Activated T-helper 17 cell treated with anti-CD3 and anti-CD28 coated beads, Interleukin-2, amount 50 U/mL, for 72 hours (primary cell): ENCODE measurements at places on chromosomes 13 and 19. TPM values are rescaled to one million over a fixed set of nuclear protein-coding genes. Genes with fewer than 3 reads are reported as not detected.
A peak's percentile ranks its signal among the peaks of the same experiment; 100 is the strongest.

The CGB8 gene
- not detected for total RNA-seq

The SIPA1L3 gene
- total RNA-seq, result 19.5 TPM

The KLK12 gene
- total RNA-seq, result not detected

The GPR18 gene
- total RNA-seq, result 10.1 TPM

The ZNF790 gene
- 11.8 TPM for total RNA-seq

The PTGIR gene
- 12.9 TPM for total RNA-seq

The PEG3 gene
- 0.04 TPM for total RNA-seq

The FBXL3 gene
- 53.3 TPM for total RNA-seq

The NKG7 gene
- total RNA-seq, result 15.2 TPM

The PABPC3 gene
- total RNA-seq, result 0.32 TPM

The KLK8 gene
- not detected for total RNA-seq

The KCNN4 gene
- total RNA-seq, result 385 TPM

GRCh38 chr19:34504273-34504808, 22.8 kb downstream of the WTIP start:
- H3K27me3 ChIP-seq, result peaks cover 4% of the 10 kb centered on the region
- H3K4me3 ChIP-seq, result no peak overlapping the region
- H3K27ac ChIP-seq, result no peak overlapping the region
- no peaks in the 10 kb centered on the region for H3K4me1 ChIP-seq

DNA sequence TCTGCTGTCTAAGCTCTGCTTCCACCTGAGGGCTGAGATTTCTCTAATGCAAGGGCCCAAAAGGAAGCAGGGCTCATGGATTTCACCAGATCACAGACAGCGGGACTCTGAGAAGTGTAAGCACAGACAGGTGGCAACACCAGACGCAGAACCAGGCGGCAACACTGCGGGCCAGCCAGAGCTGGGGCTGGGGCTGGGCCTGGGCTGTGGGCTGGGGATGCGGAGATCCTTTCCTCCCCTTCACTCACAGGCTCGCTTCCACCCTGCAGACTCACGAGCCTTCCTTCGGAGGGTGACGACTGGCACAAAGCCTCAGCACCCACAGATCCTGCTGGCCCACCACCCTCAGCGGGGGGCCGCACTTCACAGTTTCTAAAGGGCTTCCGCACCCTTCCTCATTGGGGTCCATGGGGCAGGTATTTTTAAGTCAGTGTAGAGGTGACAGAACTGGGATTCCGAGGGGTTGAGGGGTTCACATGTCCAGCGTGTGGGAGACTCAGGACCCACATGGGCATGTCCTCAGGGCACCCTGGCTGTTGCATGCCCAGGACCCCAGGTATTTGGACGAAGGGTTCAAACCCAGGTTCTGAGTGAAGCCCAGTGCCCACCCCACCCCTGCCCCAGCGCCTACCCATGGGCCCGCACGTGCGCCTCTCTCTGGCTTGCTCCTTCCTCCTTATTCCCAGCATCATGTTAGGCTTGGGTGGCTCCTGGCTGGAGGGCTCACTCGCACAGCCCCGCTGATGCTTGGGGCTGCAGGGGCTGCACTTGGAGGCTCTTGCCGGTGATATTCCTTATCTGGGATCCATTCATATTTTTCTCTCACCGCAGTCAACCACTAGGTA, 137.3 kb upstream of the GPR12 start:
- H3K4me1 ChIP-seq, result no peaks in the 10 kb centered on the region
- no peak for ATAC-seq
- H3K4me3 ChIP-seq, result no peak overlapping the region
- no peaks in the 10 kb centered on the region for H3K36me3 ChIP-seq
- peaks cover 34% of the 10 kb centered on the region for H3K27me3 ChIP-seq

DNA sequence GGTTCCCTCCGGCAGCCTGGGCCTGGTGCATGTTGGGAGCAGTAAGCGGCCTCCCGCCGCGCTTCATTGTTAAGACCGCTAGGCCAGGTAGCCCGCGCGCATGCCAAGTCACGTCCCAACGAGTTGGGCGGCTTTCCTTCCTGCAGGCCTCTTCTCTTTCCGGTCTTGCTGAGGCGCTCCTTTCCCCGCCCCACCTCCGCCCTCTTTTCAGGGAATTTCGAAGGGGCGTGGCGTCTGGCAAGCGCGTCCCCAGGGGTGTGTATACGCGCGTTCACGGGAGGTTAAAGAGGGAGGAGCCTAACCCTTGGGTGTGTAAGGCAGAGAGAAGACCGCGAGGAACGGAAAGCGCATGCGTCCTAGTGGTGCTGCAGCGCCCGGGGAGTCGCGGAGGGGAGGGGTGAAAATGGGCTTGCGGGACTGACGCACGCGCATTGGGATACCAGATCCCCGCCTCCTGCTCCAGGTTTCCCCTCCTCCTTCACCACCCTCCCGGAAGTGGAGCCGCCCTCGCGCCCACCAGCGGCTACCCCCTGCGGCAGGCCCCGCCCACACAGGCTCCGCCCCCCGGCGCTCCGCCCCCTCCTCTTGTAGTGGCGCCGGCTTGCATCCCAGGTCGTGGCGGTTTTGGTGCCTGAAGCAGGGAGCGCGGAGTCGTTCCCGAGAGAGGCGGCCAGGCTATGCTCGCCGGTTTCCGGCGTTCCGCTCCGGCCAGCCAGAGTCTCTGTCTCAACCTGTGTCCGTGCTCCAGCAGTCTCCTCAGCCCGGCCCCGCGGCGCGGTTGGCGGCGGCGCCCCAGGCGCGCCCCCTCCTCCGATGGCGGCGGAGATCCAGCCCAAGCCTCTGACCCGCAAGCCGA, at the start of gene WDFY2:
Gene WDFY2 (plus strand): TSS at position 588 of the 856 bp plus-strand sequence. CDS start 226 bp downstream, at position 814.
- peak; percentile 80 for ATAC-seq
- H3K27me3 ChIP-seq, result no peaks in the 10 kb centered on the region
- H3K4me1 ChIP-seq, result peaks cover 26% of the 10 kb centered on the region
- peaks cover 9% of the 10 kb centered on the region for H3K36me3 ChIP-seq

DNA sequence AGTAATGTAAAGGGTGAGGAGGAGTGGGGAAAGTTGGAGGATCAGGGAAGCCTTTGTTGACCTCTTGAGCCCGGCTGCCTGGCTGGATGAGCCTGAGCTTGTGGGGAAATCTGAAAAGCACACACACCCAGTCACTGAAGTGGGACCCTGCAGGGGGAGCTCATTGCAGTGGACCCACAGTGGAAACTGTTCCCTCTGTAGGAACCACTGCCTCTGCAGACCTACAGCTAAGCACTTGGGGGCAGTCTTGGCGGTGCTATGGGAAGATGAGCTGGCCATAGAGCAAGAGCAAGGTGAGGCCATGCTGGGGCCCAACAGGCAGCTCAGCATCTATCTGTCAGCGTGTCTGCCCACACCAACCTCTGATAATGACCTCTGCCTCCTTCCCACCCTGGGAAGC, 294.8 kb downstream of the TSHZ3 start:
- H3K4me1 ChIP-seq, result no peaks in the 10 kb centered on the region
- H3K36me3 ChIP-seq, result no peaks in the 10 kb centered on the region
- peak; percentile 75 for ATAC-seq
- H3K4me3 ChIP-seq, result no peak overlapping the region

DNA sequence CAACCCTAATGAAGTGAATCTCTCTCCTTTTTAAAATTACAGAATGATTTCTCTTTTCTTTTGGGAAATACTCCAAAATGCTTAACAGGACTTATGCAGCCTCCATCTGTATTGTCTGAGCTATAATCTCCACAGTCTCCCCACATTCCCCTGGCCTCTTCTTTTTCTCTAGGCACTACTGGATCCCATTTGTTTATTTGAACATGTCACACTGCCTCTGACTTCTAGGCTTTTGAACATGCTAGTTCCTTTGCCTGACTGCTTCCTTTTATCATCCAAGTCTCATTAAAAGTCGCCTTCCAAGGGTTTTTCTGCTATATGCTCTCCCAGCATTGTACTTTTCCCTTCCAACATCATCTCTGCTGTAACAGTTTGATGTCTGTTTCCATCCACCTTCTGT, 548.7 kb downstream of the PCDH9 start:
- H3K4me1 ChIP-seq, result no peaks in the 10 kb centered on the region
- no peaks in the 10 kb centered on the region for H3K27me3 ChIP-seq
- no peak for ATAC-seq
- H3K4me3 ChIP-seq, result no peak overlapping the region

DNA sequence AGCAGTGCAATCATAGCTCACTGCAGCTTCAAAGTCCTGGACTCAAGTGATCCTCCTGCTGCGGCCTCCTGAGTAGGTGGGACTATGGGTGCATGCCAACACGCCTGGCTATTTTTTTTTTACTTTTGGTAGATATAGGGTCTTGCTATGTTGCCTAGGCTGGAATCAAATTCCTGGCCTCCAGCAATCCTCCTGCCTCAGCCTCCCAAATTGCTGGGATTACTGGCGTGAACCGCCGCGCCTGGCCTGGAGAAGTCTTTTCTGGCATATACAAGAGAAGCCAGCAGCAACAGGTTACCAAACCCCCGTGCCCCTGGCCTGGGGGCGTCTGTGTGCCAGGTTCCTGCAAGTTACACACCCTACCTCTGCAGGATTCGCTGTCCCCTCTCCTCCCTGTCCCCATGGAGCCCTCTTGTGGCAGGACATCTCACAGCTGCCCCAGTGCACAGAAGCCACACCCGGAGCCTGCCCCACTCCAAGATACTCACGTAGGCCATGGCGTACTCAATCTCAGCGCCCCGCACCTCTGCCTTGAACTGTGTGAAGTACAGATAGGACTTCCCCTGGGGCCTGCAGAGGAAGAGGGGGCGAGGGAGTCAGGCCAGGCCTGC, 9.9 kb downstream of the MYDGF start:
- H3K27ac ChIP-seq, result no peak overlapping the region
- H3K27me3 ChIP-seq, result no peaks in the 10 kb centered on the region
- no peaks in the 10 kb centered on the region for H3K4me1 ChIP-seq
- peaks cover 81% of the 10 kb centered on the region for H3K36me3 ChIP-seq
- no peak overlapping the region for H3K4me3 ChIP-seq
- no peak for ATAC-seq

- peaks cover 32% of the 10 kb centered on the region for H3K36me3 ChIP-seq
- H3K27ac ChIP-seq, result no peak overlapping the region
- no peak for ATAC-seq
Observed at GRCh38 chr13:39047560-39047959, 9.3 kb downstream of the NHLRC3 start.

- ATAC-seq, result peak; percentile 91
- peak overlapping the region; percentile 81 for H3K27ac ChIP-seq
- H3K4me1 ChIP-seq, result peaks cover 18% of the 10 kb centered on the region
- H3K4me3 ChIP-seq, result no peak overlapping the region
- no peaks in the 10 kb centered on the region for H3K27me3 ChIP-seq
- peaks cover 98% of the 10 kb centered on the region for H3K36me3 ChIP-seq
Observed at GRCh38 chr13:42305503-42305902, 33.6 kb downstream of the AKAP11 start.

GRCh38 chr13:105672881-105673280, 862.6 kb downstream of the EFNB2 start:
- H3K27ac ChIP-seq, result no peak overlapping the region
- H3K36me3 ChIP-seq, result no peaks in the 10 kb centered on the region
- H3K27me3 ChIP-seq, result no peaks in the 10 kb centered on the region
- H3K4me1 ChIP-seq, result no peaks in the 10 kb centered on the region
- ATAC-seq, result no peak

DNA sequence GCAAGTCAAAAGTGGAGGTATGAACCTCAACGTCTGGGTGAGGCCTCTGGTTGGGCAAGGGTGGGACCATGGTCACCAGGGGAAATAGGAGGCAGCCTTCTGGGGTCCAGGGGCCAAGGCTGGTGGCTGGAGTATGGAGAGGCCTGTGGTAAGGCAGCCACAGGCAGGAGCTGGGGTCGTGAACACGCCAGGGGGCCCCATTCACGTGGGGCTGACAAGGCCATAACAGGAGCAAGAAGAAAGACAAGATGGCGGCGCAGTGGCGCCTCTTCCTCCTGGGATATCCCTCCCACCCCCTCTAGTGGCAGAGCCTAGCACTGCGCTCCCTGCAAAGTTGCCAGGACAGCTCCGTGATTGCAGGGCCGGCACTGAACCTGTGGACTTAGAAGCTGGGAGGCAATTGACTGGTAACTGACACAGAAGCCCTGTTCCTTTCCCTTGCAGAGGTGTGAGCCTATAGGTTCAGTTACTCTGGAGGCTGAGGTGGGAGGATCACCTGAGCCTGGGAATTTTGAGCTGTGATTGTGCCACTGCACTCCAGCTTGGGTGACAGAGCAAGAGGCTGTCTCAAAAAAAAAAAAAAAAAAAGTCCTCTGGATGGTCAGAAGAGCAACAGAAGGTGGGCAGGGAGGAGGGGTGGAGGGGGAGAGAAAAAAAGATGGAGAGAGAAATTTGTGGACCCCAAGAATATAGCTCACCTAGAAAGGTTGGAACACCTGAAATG, 19.7 kb upstream of the EDDM13 start:
- H3K27ac ChIP-seq, result peak overlapping the region; percentile 73
- H3K27me3 ChIP-seq, result no peaks in the 10 kb centered on the region
- H3K4me1 ChIP-seq, result peaks cover 4% of the 10 kb centered on the region
- no peaks in the 10 kb centered on the region for H3K36me3 ChIP-seq

GRCh38 chr19:42378225-42379215, 11.6 kb downstream of the CNFN start:
- no peaks in the 10 kb centered on the region for H3K36me3 ChIP-seq
- no peak overlapping the region for H3K4me3 ChIP-seq
- H3K4me1 ChIP-seq, result no peaks in the 10 kb centered on the region
- no peak for ATAC-seq

- no peak overlapping the region for H3K27ac ChIP-seq
- H3K27me3 ChIP-seq, result peaks cover 6% of the 10 kb centered on the region
- ATAC-seq, result no peak
- no peaks in the 10 kb centered on the region for H3K36me3 ChIP-seq
- no peaks in the 10 kb centered on the region for H3K4me1 ChIP-seq
- no peak overlapping the region for H3K4me3 ChIP-seq
Observed at GRCh38 chr13:112358156-112358555, 18.0 kb upstream of the SPACA7 start.

DNA sequence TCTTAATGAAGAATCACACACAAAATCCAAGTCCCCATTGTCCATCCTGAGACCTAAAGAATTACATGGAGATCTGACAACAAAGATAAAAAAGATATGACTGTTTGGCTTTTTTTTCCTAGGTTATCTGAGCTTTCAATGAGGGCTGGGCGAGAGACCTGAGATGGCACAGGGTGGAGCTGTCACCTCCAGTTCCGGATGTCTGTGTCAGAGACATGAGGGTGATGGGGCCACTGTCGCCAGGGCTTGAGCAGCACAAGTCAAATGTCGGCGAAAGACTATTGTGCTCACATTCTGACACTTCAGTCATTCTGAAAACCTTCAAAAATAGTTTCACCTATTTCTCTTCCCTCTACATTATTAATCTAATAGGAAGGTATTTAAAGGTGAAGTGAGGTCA, 65.7 kb downstream of the SLC7A1 start:
- H3K27ac ChIP-seq, result no peak overlapping the region
- no peak for ATAC-seq
- H3K4me3 ChIP-seq, result no peak overlapping the region
- H3K36me3 ChIP-seq, result peaks cover 97% of the 10 kb centered on the region
- H3K27me3 ChIP-seq, result no peaks in the 10 kb centered on the region
- peaks cover 7% of the 10 kb centered on the region for H3K4me1 ChIP-seq

DNA sequence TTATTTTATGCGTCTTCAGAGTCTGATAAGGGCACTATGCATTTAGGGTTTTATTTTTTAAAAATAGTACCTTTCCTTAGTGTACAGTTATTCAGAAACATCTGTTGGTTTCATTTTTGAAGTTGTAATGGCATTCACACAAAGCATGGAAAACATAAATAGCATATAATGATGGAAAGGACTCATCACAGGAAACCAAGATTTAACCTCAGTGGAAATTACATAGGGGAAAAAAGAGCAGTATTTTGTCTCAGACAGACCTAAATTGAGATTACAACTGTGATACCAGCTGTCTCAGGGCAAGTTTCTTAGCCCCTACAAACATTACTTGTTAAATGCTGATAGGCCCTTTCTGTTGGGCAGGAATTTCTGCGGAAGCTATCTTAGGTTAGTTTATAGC, 57.2 kb downstream of the NHLRC3 start:
- peak overlapping the region; percentile 61 for H3K4me3 ChIP-seq
- peak overlapping the region; percentile 84 for H3K27ac ChIP-seq
- peaks cover 10% of the 10 kb centered on the region for H3K4me1 ChIP-seq
